ENCODE measurements at places on chromosomes 6 and 20.

DNA sequence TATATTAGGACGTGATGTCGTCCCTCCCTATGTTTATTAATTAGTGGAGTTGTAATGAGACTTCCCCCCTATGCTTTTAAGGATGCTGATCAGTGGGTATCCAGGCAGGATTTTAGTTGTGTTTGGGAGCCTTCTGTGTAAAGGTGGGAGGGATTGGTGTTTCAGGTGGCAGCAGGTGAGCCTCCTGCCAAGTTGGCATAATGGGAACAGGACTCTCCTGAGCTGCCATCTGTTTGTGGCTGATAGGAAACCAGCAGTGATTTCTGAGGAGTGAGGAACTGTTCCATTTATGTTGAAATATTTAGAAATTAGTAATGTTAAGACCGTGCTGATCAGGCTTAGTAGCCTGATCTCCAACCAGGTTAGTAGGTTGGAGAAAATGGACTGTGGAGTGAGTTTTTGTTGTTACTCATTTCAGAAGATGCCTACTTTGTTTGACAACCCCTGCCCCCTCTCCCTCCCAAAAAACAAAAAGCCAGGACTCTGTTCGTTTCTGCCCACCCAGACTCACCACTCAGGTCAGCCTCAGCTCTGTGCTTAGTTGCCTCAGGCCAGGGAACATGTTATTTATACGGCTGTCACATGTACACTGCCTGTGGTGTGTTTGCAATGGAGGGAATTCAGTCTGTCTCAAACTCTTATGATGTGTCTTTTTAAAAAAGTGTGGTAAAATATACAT lies 55.4 kb upstream of the TULP4 start:
- no peak for DNase-seq

DNA sequence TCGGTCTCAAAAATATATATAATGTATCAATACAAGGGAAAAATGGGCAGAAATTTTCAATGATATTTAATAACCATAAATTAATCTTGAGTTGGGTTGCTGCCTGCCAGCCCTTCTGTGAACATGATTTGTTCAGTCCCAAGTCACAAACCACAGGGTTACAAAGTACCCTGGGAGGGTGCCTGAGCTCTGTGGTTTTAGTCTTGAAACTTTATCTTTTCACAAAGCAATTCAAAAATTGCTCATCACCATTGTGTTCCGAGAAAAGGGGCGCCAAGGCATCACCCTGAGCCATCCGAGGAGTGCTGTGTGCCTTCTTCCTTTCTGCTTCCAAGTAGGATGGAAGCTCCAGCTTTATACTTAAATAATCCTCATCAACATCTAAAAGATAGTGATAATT lies 141.6 kb upstream of the AKAP12 start:
- no peak for DNase-seq

- DNase-seq = no peak
These were observed 96.6 kb upstream of the NXT1 start for GRCh38 chr20:23254034-23254433.

- DNase-seq = no peak
These were observed 89.2 kb upstream of the EXOC2 start for GRCh38 chr6:782141-782540.

GRCh38 chr6:30641048-30641447 lies 5.9 kb upstream of the C6orf136 start:
- no peak for DNase-seq

GRCh38 chr6:108944071-108944470 lies 95.8 kb downstream of the ARMC2 start:
- DNase-seq = no peak
